A549 treated with CpdA at 1 μM for 4 hours (cell line): ENCODE measurements at places on chromosomes 1 and 21. TPM values are rescaled to one million over a fixed set of nuclear protein-coding genes. Genes with fewer than 3 reads are reported as not detected.

Gene NBPF8
- 4.2 to 5.2 TPM (median 4.7 TPM) in 5 replicates for total RNA-seq

Gene OLFM3
- not detected in 5 replicates for total RNA-seq

Gene WDR64
- total RNA-seq: not detected in 5 replicates

Gene MNDA
- total RNA-seq: not detected in 5 replicates

Gene PIGR
- total RNA-seq: not detected in 5 replicates

Gene UMODL1
- total RNA-seq: not detected in 5 replicates

Gene TACSTD2
- total RNA-seq: not detected in 5 replicates

Gene PDZK1IP1
- total RNA-seq: 5.5 to 8.8 TPM (median 7.7 TPM) in 5 replicates

Gene SLFNL1
- 0.03 TPM in 1 of 5 replicates, not detected in the others for total RNA-seq
